ENCODE measurements at places on chromosomes 6 and 20.
A peak's percentile ranks its signal among the peaks of the same experiment; 100 is the strongest.

DNA sequence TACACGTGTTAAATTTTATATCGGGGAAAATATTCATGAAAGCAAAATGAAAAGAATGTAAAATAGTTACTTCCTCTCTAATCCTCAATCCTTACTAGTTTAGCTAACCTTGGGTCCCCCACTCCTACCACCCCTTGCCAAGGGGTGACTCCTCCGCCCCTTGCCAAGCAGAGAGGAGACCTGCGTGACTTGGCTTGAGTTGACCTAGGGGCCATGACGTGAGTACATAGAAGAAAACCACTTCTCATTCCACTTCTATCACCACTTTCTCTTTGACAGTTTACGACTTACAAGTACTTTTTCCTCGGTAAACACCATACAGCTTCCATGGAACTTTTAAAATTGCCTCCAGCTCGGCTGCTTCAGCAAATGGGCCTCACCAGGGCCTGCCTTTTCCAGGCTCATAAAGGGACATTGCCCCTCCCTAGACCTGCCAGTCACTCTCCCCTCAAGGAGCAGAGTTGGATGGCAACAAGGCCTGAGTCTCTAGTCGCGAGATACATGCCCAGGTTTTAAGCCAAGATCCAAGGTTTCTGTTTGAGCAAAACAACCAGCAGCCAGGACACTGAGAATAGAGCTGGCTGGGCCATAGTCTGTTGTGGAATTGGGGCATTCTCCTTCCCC, 29.9 kb downstream of the SDCBP2 start:
- no peak for DNase-seq

GRCh38 chr6:2891768-2892170, 11.3 kb downstream of the SERPINB9 start:
- no peak for DNase-seq

GRCh38 chr6:44041461-44042260, 85.6 kb downstream of the MRPL14 start:
- no peak for DNase-seq

- no peak for DNase-seq
Observed at GRCh38 chr20:25546048-25546447, 39.3 kb downstream of the NINL start.

- DNase-seq: no peak
Observed at GRCh38 chr6:56995347-56995902, 40.5 kb downstream of the BEND6 start.

- no peak for DNase-seq
Observed at GRCh38 chr20:44187772-44188709, 1.1 kb upstream of the JPH2 start.

DNA sequence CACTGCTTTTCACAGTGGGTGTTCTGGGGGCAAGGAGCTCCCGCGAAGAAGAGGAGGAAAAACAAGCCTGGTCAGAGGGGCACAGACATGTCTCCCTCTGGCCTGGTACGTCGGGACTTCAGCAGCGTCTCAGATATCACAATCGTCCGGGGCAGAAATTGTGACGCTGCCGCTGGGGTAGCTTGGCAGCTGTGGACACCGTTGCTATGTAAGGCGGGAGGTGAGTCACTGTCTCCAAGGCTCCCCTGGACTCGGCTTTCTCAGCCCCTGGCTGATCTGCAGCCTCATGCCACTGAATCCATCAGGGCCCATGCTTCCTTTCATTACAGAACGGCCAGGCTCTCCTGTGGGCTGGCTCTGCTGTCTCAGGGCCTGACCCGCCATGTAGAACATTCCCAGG, 98.7 kb downstream of the SULF2 start:
- DNase-seq: peak; percentile 60

DNA sequence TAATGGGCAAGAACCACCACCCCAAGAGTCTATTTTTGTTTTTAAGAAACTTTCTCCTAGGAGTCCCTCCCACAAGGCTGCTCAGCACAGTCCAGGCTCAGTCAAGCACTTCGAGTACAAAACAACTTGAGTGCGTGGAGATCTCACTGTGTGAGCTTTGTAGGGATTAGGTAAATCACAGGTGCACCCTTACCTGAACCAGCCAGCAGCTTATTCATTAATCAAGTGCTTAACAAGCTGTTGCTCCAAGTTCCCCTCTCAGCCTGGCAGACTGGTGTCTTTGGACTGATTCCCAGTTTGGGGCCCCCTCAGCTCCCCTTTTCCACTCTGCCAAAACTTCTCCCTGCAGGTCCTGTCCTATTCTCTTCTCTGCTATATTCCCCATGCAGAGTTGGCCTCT, 133.1 kb downstream of the LY86 start:
- DNase-seq: no peak

DNA sequence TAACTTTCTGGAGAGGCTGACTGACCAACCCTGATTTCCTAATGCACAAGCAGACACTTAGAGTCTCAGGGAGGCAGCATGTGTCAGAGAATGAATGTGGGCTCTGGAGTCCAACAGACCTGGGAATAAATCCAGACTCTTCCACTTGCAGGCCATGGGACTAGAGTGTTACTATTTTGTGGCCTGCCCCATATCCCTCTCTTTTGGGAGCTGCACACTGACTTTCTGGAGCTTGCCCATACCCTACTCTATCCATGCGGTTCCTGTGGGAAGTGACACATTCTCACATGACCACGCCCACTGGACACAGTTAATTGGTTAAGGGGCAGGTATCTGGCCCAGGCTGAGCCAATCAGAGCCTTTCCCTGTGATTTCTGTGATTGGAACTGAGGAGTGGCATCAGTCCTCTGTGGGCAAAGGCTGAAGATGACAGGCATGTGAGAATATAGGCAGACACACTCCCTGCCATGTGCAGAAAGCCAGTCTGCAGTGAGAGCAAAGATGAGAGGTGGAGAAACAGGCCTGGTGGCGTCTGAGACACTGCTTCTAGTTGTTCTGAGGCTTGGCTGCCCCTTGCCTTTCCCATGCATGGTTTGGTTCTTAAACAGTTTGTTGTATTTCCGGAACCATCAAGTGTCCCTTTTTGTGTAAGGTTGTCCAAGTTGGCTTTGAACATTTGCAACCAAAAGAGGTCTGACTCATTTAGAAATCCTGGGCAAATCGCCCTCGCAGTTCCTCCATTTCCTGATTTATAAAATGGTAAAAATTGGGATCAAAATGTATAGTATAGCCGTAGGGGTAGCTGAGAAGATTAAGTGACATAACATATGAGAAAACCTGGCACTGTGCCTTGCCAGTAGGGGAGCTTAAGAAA, 125.6 kb downstream of the CDC5L start:
- DNase-seq: no peak

- no peak for DNase-seq
Observed at GRCh38 chr20:15654208-15654649, 919.0 kb downstream of the KIF16B start.

GRCh38 chr6:39188098-39188450, 41.2 kb downstream of the KCNK5 start:
- no peak for DNase-seq

DNA sequence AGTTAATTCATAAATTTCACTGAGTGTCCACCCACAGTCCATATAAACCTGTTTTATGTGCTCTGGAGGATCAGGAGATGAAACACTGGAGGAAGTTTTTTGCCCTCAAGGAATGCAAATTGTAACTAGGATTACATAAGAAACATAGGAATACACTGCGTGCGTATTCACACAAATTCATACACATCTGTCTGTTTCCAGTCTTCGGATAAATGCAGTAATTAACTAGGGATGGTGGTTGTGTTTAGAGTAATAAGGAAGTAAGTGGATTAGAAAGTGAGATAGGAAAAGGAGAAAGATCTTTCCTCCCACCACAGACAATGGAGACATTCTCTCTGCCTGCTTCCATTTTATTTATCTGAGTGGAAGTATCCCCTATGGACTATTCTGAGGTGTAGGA, 35.7 kb upstream of the POPDC3 start:
- DNase-seq: no peak

- DNase-seq: no peak
Observed at GRCh38 chr6:73984571-73985210, 288.7 kb downstream of the CD109 start.

GRCh38 chr6:151391471-151392413, at the start of gene ZBTB2:
ZBTB2 (minus strand) TSS chr6:151391559; CDS start chr6:151373637, 17,922 bp downstream.
- DNase-seq: peak; percentile 76

- no peak for DNase-seq
Observed at GRCh38 chr6:131631625-131632289, 3.7 kb upstream of the MED23 start.

All from C1 segment of cervical spinal cord (tissue), 14 donors.